ENCODE measurements at places on chromosomes 4 and X.

DNA sequence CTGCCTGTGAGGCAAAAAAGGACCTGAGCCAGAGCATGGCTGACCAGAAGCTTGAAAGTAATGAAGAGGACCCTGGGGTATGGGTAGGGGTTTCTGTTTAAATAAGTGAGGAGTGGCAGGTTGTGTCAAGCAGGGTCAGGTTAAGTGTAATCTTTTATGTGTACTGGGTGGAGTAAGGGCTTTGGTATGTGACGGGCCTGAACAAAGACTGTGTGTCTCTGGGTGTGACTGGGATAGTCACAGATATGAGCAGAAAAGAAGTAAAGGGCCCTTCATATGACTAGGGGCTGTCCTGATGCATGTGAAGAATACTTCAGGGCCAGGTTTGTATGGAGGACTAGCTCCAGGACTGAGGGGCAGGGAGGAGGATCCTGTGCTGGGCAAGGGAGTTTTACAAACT, 82.4 kb downstream of the ITIH6 start:
- no peak for DNase-seq

GRCh38 chr4:145299380-145300076, 119.1 kb upstream of the OTUD4 start:
- peak; percentile 56 for DNase-seq

- no peak for DNase-seq
Measured at GRCh38 chr4:6815029-6815836, 32.7 kb downstream of the KIAA0232 start.

GRCh38 chrX:44503560-44503959, 39.1 kb downstream of the FUNDC1 start:
- DNase-seq: no peak

DNA sequence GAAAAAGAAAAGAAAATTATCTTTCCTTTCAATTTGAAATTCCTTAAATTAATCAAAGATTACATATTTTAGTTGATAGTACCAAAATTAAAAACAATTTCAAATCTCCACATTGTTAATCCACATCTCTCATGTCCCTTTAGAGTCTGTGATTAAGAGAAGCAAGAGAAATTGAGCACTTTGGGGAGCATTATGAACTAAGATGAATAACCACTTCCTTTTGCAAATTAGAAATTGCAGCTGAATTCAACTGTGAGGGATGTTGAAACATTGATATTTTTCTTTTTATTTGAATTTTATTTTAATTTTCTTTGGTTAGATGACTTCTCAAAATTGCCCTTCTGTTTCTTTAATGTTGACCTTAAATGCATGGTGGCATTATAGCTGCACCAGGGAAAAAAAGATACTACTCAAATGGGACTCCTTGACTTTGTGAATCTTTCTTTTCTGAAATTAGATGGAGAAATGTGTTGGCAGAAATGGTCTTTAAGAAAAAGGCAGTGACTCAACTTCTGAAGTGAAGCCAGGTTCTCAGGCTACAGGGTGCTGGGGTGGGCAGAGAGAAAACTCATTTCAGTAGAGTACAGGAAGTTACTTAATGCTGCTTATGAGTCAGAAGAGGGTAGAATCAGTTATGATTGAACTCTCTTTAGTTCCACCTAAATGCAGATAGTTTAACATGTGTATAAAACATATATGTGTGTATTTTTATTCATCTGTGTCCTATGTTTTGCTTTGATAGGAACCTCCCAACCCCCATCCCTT, 92.0 kb upstream of the TNIP3 start:
- DNase-seq: peak; percentile 86

GRCh38 chr4:153115322-153116290, 88.6 kb upstream of the TRIM2 start:
- peak; percentile 18 for DNase-seq

- no peak for DNase-seq
Measured at GRCh38 chr4:64893205-64893604, 484.0 kb upstream of the TECRL start.

DNA sequence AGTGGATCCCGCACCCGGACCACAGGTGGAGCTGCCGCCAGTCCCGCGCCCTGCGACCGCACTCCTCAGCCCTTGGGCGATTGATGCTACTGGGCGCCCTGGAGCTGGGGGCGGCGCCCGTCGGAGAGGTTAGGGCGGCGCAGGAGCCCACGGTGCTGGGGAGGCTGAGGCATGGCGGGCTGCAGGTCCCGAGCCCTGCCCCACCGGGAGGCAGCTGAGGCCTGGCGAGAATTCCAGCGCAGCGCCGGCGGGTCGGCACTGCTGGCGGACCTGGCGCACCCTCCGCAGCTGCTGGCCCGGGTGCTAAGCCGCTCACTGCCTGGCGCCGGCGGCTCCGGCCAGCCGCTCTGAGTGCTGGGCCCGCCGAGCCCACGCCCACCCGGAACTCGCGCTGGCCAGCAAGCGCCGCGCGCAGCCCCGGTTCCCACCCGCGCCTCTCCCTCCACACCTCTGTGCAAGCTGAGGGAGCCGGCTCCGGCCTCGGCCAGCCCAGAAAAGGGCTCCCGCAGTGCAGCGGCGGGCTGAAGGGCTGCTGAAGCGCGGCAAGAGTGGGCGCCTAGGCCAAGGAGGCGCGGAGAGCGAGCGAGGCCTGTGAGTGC, 1256.5 kb downstream of the STIM2 start:
- no peak for DNase-seq

- DNase-seq: no peak
Measured at GRCh38 chr4:62475596-62475995, 1275.5 kb downstream of the ADGRL3 start.

DNA sequence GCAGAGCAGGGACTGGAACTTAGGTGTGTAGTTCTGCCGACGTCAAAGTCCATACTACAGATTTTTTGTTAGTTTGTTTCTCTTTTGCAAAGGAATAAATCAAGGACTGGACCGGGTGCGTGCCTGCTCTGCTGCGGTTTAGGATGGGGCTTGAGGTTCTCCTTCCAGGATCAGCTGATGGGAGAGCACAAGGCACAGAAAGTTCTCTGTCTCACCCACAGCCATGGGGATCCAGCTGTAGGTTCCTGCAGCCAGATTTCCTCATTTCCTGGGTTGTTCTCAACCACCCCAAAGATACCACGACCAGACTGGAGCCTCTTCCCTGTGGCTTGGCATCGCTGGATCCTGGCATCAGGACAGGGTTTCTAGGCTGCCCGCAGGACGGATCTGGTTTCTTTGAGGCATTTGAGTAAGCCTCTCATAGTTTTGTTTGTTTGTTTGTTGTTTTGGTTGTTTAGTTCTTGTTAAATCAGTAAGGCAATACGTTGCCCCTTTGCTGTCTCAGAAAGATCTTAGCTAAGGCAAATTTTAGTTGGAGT, 789 bp upstream of the SRPX start:
- peak; percentile 40 for DNase-seq

GRCh38 chrX:136067097-136067496, 80.2 kb upstream of the FHL1 start:
- no peak for DNase-seq

DNA sequence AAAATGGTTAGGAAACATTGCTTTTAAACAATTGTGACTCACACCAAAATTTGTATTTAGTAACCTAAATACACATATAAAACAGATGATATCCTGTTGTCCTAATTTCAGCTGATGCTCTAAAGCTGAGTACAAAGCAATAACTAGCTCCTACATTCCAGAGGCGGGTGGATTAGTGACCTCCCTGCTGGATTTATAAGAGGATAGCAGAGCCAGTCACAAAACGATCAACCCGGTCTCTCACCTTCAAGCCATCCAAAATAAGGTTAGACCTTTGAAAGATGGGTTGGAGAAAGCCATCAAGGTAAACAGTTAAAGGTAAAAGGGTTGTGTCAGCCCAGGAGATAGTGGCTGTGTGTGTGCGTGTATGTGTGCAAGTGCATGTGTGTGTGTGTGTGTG, 43.2 kb upstream of the SFRP2 start:
- no peak for DNase-seq

DNA sequence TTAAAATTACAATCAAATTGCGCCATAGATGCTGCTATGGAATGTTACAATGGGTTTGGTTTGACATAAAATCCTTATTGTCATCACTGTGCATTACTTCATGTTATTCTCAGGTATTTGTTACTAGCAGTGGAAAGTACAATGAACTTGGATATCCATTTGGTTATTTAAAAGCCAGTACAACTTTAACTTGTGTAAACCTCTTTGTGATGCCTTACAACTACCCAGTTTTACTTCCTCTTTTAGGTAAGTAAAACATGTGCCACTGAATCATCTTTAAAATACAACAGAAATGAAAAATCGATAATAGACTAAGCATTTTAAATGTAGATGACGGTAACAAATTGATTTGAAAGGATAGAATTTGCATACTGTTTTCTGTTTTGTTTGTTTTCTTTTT, 35.6 kb downstream of the INTS6L start:
- DNase-seq: no peak

DNA sequence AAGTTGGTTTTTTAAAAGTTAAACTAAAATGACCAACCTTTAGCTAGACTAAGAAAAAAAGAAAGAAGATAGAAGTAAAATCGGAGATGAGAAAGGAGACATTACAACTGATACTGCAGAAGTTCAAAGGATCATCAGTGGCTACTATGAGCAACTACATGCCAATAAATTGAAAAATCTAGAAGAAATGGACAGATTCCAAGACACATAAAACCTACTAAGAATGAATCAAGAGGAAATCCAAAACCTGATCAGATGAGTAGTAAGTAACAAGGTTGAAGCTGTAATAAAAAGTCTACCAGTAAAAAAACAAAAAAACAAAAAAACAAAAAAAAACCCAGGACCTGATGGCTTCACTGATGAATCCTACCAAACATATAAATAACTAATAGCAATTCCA, 16.1 kb downstream of the IQCM start:
- DNase-seq: no peak

GRCh38 chr4:146709956-146710355, 71.3 kb downstream of the POU4F2 start:
- DNase-seq: no peak

GRCh38 chr4:149370785-149371420, 444.7 kb downstream of the IQCM start:
- peak; percentile 18 for DNase-seq

DNA sequence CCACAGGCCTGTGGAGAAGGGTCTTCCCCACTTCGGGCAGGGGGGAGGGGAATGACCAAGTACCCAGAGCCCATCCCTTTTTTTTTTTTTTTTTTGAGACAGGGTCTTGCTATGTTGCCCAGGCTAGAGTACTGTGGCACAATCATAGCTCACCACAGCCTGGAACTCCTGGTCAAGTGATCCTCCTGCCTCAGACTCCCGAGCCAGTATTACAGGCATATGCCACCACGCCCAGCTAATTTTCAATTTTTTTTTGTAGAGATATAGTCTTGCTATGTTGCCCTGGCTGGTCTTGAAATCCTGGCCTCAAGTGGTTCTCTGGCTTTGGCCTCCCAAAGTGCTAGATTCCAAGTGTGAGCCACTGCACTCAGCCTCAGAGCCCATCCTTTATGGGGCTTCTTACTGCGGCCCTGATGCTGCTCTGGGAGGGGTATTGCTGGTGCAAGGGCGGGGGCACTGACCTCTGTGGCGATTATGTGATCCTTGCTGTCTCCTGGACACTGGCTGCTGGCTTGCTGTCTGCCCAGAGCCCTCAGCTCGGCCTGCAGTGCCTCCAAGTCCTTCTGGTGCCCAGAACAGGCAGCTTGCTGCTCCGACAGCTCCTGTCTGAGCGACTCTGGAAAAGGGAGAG, 32.9 kb downstream of the MED28 start:
- no peak for DNase-seq

DNA sequence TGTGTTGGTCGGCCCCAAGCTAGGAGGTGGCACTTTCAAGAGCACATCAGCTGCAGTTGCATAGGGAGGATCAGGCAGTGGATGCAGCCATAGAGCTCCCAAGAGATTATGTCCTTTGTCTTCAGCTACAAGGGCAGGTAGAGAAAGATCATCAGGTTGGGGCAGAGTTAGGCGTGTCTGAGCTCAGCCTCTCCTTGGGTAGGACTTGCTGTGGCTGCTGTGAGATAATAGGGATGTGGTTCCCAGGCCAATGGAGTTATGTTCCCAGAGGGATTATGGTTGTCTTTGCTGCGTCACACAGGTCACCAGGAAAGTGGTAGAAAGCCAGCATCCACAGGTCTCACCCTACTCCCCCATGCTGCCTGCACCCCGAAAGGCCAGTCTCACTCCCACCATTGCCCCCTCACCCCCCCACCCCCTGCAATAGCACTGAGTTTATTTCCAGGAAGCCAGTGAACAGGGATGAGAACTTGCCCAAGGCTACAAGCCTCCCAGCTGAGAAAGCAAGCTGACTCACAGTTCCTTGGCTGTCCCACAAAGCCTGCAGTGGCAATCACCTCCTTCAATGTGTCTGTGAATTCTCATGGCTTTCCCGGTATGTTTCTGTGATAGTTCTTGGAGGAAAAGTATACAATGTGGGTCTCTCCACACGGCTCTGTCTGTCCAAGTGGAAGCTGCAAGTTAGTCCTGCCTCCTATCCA, 148.4 kb downstream of the STPG2 start:
- no peak for DNase-seq

- no peak for DNase-seq
Measured at GRCh38 chrX:82412858-82413257, 1095.2 kb upstream of the POU3F4 start.

DNA sequence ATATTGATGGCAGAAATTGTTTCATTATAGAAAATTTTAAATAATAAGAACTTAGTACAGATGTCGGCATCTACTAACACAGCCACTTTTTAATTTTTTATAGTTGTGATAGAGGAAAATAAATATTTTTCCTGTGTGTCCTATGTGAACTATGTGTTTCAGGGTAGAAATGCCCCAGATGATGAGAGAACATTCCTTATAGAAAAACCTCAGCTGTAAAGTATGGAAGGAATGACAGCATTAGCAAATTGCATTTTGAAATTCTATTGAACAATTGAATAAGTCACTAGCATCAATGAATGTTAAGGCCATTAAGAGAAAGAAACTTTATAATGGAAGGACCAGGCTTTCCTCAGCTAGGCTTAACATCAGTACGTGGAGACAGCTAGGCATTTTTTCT, 149.2 kb downstream of the CFAP299 start:
- DNase-seq: no peak

- no peak for DNase-seq
Measured at GRCh38 chr4:93263166-93263565, 565.4 kb upstream of the ATOH1 start.

- DNase-seq: no peak
Measured at GRCh38 chrX:47844117-47844516, 7.4 kb downstream of the ZNF81 start.

DNA sequence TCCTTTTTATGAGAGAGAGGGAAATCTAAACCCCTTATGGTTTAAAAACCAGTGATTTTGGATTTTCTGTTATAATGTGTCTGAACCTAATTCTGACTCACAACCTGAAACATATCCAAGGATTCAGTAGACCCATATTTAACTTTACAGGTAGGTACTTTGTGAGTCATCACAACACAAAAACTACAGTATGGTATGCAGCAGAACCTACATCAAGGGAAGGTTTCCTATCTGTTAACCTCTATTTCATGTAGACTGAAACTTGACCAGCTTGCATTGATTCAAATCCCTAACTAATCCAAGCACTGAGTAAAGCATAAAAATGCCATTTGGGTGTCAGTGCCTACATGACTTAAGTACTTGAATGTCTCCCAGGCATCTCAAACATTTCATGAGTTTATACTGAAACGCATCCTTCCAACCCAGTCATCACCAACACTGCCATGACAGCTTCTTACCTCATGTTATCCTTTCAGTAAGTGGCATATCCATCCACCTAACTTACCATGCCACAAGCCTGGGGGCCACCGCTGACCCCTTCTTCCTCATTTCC, 4.3 kb upstream of the ARHGAP10 start:
- no peak for DNase-seq

- DNase-seq: peak; percentile 47
Measured at GRCh38 chrX:47629419-47630200, at the start of gene CFP. Gene CFP, minus strand, starts transcription at chrX:47629930. Its CDS starts 86 bp downstream, at chrX:47629844.
